ENCODE measurements at places on chromosomes 7 and 10.

DNA sequence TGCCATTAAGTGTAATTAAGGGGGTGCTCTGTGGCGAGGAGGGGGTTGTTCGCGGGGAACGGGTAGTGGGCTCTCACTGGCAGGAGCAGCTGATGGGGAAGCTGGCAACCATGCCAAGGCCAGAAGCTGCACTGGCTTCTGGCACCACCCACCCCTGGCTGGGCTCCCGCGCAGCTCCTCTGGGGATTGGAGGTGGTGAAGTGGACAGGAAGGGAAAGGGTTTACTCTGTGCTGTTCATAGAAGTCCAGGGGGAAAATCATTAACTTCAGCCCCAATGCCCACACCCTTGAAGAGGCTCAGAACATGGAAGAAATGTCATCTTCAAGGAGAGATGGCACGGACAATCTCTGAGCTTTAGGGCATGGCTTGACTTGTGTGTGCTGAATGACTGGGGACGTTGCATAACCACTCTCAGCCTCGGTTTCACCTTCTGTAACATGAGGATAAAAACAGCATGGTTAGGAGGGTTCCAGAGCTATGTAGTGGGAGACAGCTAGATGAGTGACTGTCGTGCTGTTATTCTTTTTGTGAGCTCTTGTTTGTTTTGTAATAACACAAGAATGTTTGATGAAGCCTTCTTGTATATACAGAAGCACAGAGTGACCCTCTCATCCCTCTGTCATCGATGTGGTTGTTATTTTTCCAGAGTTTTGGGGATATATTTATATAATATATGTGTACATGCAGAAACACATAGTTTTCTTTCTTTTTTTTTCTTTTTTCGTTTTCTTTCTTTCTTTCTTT, 29.9 kb downstream of the KAZALD1 start:
- no peak for DNase-seq

GRCh38 chr7:43112459-43112940, at the start of gene HECW1:
Gene HECW1, plus strand, starts transcription at chr7:43112647. Its CDS starts 131,259 bp downstream, at chr7:43243906.
- peak; percentile 33 for DNase-seq

DNA sequence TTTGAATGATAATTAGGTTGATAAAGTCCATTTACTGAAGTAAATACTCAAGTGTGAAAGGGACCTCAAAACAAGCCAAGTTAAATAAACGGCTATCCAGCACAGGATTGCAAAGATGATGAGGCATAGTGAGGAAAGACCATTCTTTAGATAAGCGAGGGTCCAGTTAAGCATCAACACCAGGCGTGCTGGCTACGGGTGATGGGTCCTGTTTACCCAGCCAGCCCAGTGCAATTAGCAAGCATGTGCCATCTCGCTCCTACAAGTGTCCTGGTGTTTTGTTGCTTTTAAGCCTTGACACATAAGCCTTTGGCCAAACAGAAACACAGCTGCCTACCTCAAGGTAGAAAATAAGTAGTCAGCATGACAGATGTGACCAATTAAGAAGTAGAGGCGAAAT, 7.1 kb downstream of the NEBL start:
- no peak for DNase-seq

DNA sequence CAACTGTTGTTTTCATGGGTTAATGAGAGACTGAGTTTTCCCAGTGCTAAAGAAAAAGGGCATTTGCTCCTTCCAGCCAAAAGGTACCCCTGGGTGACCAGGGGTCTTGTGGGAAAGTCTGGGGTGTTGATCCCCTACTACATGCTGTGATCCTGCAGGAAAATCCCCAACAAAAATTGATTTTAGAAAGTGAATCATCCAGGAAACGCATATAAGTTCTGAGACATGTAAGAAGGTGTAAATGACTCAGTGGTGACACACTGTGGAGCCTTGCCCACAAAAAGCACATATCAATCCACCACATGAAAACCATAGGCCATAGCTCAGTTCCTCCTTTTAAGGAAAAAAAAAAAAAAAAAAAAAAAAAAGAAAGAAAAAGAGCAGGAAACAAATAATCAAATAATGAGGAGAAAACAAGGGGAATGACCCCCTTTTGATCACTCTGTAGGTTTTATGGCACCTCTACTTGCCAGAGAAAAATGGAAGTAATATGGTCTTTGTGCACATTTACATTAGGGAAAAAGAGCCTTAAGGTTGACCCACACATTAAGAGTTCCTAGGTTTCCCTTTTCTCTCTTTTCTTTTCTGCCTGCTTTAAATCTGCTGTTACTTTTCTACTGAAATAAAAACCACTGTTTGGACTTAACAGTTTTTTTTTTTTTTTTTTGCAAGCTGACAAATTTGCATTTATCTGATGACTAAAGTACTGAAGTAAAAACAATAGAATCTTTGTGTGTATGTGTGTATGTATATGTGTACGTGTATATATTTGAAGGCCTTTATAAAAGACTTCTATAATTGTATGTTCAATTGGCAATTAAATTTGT, 386.0 kb downstream of the KIF20B start:
- no peak for DNase-seq

DNA sequence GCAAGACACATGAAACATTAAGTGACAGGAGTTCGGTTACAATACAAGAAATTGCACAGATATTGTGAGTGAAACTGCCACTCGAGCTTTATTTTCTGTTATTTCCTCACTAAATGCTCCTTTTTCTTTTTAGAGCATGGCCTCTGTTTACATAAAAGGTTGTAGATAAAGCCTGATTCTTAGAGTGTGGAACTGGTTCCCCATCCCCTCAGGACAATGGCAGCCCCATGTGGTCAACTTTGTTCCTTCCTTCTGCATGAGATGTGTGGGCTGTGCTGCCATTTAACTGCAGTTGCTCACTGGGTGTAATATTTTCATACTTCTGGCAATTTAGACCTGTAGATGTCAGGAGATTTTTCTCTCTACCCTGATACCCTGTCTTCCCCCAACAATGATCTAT, 70.2 kb downstream of the LRGUK start:
- DNase-seq = no peak

DNA sequence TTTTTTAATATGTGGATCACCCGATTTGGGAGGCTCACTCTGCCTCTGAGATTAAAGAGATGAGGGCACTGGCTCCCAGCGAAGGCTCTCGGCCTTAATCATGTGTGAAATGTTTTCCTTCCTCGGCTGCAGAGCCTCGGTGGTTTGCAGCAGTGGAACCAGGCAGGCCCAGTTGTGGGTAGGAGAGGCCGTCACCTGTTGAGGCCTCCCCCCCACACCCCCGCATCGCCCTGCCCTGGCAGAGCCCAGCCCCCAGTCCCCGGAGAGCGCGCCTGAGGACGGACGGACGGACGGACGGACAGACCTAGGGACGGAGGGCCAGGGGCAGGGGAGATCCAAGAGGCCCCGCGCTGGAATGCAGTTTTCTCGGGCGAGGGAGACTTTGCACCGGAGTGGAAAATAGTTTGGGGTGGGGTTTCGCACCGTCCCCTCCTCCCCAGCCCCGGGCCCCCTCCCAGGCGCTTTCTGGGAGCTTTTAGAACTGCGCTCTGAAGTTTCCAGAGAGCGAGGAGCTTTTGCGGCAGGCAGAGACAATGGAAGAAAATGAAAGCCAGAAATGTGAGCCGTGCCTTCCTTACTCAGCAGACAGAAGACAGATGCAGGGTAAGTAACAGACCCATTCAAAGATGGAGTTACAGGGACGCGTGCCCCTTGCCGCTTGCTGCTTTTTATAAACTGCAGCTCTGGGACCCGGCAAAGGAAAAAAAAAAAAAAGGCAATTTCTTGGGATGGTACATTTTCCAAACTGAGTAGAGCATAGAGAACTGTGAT, at the start of gene KIAA1217:
KIAA1217 (plus strand) TSS at position 478 of the 771 bp plus-strand sequence; CDS start at position 534, 56 bp downstream.
- DNase-seq = no peak

DNA sequence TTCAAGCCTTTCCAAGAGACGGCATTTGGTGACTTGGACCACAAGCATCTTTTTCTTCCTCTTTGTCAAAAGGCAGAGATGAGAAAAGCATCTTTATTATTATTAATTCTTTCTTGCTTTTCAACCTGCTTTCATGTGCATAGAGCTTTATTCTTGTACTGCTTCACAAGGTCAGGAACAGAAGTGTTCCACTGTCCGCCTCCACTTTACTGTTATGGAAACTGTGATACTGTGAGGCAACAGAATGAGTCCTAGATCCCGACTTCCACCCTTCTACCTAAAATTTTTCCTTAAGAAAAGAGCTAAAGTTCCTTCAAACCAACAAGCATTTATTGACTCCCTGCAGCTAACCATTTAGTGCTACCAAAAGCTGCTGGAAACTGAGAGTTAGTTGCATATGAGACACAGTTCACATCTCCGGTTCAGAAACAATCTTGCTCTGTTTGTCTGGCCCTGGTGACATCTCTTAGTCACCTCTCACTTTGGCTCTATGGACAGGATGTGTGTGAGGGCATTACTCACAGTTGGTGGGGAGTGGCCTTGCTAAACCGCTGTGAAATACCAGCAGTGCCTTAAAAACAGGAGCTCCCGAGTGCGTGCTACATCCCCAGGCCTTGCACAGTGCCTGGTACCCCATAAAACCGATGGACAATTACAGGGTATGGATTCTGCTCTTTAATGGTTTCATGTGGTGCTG, 77.1 kb upstream of the TRIL start:
- DNase-seq = no peak

DNA sequence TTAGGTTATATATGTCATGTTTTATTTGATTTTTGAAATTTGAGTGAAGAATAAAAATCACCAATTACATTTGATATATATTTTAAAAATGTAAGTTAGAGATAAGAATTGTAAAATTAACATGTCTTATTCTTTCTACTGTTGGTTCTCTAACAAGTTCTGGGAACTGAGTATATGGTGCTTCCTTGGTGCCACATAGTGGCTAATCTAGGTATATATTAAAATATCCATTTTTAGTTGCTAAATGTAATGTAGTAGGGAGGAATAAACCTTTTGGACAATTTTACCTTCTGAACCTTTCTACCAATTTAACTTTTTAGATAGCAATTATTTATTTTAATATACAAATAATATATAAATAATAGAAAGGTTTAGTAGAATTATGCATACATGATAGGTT, 17.5 kb downstream of the CFAP69 start:
- DNase-seq = no peak

GRCh38 chr10:133292919-133293809, 15.5 kb downstream of the TUBGCP2 start:
- DNase-seq = no peak
